ENCODE measurements at places on chromosomes 12 and 14.

DNA sequence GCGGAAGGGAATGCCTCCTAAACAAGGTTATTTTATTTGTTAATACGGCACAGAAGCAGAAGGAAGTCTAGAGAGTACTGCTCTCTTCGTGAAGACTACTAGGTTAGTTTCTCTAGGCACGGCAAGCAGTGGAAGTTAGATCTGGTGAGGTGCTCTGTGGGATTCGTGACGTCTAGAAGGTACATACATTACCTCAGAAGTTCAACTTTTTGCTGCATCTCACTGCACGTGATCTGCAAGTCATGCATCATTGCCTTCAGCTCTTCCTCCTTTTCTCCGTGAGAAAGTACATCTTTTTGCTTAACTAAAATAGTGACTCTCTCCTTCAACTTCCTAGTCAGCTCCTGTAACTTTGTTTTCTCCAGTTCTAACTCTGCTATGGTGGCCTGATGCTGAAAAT, 74.7 kb downstream of the NIN start:
- no peak for DNase-seq

DNA sequence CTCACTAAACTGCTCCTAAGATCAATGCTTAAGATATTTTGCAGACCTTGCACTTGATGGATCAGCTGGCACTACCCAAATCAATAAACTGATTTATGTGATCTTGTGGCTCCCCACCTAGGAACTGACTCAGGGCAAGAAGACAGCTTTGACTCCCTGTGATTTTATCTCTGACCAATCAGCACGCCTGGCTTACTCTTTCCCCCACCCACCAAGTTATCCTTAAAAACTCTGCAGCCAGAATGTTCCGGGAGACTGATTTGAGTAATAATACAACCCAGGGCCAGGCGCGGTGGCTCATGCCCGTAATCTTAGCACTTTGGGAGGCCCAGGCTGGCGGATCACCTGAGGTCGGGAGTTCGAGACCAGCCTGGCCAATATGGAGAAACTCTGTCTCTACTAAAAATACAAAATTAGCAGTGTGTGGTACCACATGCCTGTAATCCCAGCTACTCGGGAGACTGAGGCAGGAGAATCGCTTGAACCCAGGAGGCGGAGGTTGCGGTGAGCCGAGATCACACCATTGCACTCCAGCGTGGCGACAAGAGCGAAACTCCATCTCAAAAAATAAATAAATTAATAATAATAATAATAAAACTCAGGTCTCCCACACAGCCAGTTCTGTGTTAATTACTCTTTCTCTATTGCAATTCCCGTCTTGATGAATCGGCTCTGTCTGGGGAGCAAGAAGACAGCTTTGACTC, 12.0 kb downstream of the MORN3 start:
- DNase-seq, result peak; percentile 39

GRCh38 chr14:56659378-56659777, 79.8 kb downstream of the TMEM260 start:
- no peak for DNase-seq

DNA sequence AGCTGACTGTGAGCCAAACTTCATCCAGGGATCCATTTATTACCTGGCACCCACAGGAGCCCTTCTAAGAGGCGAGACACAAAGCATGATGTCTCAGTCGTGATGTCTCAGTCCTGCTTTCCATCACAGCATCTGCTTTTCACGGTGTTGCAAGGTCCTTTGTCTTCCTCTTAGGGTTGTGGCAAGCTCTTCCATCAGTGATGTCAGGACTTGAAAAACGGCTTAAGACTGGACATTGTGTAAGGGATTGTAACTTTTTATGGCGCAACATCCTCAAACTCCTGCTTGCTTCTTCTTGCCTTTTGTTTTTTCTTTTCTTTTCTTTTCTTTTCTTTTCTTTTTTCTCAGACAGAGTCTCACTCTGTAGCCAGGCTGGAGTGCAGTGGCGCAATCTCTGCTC, 586.5 kb upstream of the TMEM132C start:
- DNase-seq, result no peak

- no peak for DNase-seq
Observed at GRCh38 chr12:112796067-112796466, 4.5 kb downstream of the RPH3A start.

DNA sequence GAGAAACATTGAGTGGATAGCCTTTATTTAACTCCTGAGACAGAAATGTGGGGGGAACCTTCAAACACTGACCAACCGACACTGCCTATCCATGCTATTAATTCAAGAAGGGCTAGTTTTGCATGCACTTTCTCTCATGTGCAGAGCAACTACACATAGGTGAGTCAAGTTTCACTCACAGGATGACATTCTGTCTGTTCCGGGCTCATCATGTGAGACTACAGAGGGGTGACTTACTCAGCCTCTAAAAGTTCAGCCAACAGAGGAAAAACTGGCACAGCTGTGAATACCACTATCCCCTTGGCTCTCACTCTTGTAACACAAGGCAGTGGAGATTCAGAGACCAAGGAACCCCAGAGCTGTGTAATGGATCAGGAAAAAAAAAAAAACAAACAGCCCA, 13.3 kb downstream of the BEST3 start:
- no peak for DNase-seq
